ENCODE measurements at places on chromosomes 12 and 14.

- no peak for DNase-seq
Observed at GRCh38 chr14:54220704-54221431, 175.9 kb upstream of the CDKN3 start.

GRCh38 chr12:591167-592023 is 71.8 kb downstream of the NINJ2 start:
- no peak for DNase-seq

- no peak for DNase-seq
Observed at GRCh38 chr12:98154850-98155249, 360.5 kb upstream of the TMPO start.

- no peak for DNase-seq
Observed at GRCh38 chr14:80751285-80751684, 190.3 kb downstream of the CEP128 start.

DNA sequence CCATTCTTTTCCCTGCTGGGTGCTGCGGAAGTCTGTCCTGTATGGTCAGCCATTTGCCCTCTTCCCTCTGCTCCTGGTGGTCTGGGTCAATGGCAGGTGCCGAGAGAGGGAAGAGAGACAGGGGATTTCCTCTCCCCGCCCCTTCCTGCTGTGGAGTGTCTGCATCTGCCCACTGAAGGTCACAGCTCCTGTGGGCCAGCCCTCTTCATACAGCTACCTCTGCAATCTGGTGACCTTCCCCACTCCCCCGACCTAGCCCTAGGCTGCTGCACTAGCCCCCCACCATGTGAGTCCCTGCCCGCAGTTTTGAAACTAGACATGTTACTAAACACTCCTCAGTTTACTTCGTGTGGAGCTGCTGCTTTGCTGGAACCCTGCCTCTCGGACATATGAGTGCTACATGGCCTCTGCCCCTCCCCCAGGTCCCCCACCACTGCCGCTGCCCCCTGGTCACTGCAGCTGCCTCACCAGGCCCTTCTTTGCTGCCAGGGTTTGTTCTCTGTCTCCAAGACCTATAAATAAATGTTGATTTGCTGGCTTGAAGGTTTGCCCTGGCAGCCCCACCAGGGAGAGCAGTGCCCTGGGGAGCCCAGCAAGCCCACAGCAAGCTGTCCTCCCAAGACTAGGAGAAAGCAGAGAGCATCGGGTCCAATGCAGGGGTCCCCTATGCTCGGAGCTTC is 102.9 kb downstream of the DPF3 start:
- DNase-seq = no peak
